ENCODE measurements at places on chromosomes 6 and 20.

- no peak for DNase-seq
Measured at GRCh38 chr6:97594844-97595243, 311.8 kb upstream of the MMS22L start.

DNA sequence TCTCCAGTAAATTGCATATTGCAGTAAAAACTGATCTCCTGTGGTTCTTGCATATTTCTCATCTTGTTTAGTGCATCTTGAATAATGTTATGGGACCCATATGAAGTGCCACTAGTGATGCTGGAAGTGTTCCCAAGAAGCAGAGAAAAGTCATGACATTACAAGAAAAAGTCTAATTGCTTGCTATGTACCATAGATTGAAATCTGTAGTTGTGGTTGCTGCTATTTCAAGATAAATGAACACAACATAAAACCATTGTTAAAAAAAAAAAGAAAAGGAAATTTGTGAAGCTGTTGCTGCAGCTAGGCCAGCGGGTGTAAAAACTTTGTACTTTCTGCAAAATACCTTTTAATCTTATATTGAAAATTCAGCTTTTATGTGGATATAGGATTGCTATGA lies 304.5 kb downstream of the PHF3 start:
- DNase-seq, result no peak

GRCh38 chr6:7188492-7188891 lies 80.7 kb downstream of the RREB1 start:
- no peak for DNase-seq

DNA sequence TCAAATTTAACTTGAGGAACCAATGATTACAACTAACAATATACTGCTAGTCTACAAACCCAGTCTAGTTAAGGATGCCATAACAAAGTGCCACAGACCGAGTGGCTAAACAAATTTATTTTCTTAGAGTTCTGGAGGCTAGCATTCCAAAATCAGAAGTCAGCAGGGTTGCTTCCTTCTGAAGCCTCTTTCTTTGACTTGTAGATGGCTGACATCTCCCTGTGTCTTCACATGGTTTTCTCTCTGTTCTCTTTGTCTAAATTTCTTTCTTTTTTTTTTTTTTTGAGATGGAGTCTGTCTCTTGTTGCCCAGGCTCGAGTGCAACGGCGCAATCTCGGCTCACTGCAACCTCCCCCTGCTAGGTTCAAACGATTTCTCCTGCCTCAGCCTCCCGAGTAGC lies 56.1 kb downstream of the NCOA3 start:
- no peak for DNase-seq

- DNase-seq, result no peak
Measured at GRCh38 chr20:21391185-21391971, 5.9 kb downstream of the NKX2-4 start.

GRCh38 chr6:72984981-72985665 lies 240.2 kb downstream of the KHDC1L start:
- no peak for DNase-seq

DNA sequence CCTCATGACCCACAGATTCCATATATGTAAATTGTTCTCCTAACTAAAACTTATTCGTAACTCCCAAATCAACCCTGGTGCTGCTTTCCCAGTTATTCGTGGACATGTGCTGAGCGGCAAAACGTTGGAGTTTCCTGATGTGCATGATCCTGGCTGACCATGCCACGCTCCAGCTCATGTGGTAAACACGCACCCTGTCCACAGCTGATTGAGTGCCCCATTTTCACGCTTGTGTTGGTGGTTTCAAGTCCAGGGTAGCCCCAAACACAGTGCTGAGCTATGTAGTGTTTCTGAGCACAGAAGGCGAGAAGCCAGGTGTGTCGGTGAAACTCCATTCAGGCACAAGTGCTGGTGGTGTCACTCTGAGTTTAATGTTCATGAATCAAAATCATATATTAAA lies 19.1 kb upstream of the FOXC1 start:
- DNase-seq, result no peak

- no peak for DNase-seq
Measured at GRCh38 chr6:107510108-107510507, 20.2 kb downstream of the SOBP start.

GRCh38 chr6:133436652-133437051 lies 195.5 kb downstream of the EYA4 start:
- DNase-seq, result no peak

- DNase-seq, result no peak
Measured at GRCh38 chr20:53141201-53142050, 169.3 kb downstream of the TSHZ2 start.

DNA sequence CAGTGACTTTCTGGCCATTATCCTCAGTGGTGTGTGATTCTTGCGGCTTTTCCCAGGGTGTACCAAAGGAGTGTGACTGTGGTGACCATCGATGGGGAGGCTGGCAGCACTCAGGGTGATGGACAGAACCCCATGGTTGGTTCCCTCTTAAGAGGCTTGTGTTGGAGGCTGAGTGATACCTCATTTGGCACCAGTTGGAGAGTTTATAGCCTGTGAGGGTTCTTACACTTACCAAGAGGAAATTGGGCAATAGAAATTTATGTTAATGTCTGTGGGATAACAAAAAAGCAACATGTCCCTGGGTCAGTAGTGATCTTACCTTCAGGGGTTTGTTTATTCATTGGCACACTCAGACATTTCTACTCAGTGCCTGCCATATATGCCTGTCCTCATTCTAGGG lies 37.2 kb downstream of the DAAM2 start:
- DNase-seq, result no peak

- no peak for DNase-seq
Measured at GRCh38 chr20:31675828-31676608, 38.3 kb downstream of the COX4I2 start.

DNA sequence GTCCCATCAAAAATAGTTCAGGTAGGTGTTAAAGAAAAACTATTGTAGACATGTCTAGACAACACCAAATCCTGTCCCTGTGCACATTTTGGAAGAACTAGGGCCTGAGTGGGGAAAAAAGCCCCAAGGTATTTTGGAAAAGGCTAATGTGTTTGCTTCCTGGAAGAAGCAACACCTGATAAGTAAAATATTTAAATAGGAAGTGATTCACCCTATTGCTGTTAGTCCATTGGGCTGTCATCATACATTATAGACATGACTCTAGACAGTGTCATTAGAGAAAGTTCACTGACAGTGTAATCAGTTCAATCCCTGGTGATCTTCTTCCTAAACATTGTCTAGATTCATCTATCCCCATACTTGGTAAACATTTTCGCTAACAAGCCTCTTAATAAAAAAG lies 465.3 kb downstream of the CBLN4 start:
- no peak for DNase-seq

DNA sequence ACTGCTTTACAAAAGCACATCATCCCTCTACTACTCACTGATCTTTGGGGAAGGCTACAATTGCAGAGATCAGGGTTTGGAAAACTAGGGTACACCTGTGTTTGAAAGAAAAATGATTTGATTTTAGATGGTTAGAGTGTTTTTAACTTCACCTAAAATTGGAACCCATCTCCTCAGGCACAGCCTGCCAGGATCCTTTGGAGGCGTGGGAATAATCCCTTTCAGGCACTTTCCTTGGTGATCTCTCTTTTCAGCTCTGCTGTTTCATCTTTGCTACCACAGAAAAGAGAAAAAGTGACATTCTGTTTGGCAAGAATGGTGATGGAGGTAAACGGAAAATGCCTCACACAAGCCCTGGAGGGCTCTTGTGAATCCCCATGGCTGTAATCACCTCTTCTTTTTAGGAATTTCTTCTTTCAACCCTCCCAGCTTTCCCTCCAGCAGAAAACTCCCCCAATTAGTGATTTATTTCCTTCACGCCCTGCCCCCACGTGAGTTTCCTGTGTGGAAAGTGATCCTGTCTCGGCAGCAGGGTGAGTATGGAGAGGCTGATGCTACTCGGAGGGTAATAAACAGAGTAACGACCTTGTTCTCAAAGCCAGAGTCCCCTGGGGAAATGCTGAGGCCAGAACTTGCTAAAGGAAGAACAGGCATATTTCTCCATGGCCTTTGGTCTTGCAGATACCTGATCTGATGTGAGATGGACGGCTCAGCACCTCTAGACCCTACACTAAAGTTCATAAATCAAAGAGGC lies 9.2 kb downstream of the KCNG1 start:
- DNase-seq, result no peak

DNA sequence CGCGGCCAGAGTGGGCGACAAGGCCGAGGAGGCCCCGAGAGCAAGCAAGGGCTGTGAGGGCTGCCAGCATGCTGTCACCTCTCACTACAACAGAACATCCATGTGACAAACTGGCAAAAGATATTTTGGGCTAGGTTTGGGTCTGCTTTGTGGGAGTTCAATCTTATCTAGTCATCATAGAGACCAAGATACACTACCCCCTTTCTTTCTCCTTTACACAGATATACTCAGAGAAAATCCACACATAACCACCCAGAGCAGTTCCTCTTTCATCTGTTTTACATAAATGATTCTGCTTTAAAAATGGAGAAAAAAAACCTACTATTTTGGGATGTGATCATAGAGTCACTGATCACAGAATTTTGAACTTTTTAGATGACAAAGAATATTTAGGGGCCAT lies 16.8 kb downstream of the SOX4 start:
- DNase-seq, result no peak

DNA sequence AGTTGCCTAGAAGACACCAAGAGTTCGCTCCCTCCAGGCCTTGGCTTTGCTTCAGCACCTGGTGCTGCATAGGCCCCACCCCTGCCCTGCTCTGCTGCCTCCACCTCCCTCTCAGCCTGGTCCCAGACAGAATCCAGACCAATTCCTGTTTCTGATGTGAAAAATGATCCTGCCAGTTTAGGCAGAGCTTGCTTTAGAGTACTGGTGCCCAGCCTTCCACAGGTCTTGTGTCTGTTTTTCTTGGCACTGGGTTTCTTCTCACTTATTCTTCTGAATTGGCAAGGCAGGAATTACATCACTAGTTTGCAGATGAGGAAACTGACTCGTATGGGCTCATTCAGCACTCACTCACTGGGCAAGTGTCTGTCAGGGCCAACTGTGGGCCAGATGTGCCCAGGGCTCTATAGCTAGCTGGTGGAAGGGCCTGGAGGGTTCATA lies 53.0 kb downstream of the HLA-A start:
- no peak for DNase-seq

- DNase-seq, result no peak
Measured at GRCh38 chr6:163702736-163703135, 288.2 kb downstream of the QKI start.

DNA sequence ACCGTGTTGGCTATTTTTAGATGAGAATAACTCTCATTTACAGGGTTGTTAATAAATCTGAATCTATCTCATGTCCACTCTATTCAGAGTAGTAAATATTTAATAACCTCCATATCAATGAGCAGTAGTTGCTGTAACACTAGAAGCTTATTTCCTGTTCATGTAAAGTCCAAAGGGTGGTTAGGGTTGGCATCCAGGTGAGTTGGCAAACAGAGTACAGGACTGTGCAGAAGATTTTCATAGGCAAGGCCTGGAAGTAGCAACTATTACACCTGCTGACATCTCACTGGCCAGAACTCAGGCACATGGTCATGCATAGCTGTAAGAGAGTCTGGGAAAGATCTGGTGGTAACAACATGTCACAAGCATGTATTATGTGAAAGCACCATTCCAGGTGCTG lies 147.5 kb downstream of the PHF3 start:
- DNase-seq, result no peak

- DNase-seq, result no peak
Measured at GRCh38 chr6:125188037-125188436, 34.5 kb downstream of the TPD52L1 start.

GRCh38 chr6:3797231-3798054 lies 45.9 kb upstream of the PXDC1 start:
- no peak for DNase-seq

GRCh38 chr20:17808357-17808756 lies 108.6 kb downstream of the BANF2 start:
- DNase-seq, result peak; percentile 41

DNA sequence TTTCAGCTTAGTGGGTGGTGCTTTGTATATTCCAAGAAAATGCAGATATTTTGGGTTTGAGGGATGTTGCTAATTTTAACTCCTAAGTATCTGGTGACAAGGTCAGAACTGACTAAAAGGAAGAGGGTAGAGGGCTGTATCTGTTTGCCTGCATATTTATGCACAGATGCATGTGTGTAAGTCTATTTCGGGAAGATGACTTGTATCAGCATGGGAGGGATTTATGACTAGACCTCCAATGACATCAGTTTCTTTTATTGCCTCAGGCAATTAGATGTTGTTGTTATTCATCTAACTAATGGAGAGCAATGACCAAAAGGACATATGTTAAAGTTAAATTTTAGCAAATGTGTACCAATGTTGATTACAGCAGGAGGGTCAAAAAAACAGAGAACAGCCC lies 734.3 kb downstream of the QKI start:
- DNase-seq, result no peak

DNA sequence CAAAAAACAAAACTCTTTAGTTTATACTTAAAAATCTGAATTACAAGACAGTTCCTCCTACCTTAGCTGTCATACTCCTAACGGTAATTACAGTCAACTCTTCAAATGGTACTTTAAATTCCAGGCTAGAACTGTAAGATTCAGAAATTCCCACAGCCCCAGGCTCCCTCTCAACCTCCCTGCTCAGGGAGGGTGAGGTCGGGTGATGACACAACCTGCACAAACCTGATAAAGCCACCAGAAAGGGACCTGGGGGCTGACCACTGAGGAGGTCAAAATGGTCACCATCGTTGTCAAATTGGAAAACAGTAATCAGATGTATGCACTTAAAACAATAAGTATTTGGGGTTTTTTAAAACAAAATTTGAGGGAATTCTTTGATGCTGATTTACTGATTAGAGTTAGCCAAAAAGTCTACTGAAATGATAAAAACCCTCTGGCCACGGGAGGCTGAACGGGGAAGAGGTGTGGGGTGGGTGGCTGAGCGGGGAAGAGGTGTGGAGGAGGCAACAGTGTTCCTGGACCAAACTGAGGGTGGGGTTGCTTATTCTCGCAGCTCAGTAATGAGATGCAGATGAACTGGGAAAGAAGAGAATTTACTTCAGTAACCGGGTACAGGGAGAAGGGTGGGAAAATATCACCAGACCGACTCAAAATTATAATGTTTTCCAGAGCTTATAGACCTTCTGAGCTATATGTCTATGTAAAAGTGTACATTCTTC lies 52.4 kb downstream of the SLC22A1 start:
- no peak for DNase-seq

DNA sequence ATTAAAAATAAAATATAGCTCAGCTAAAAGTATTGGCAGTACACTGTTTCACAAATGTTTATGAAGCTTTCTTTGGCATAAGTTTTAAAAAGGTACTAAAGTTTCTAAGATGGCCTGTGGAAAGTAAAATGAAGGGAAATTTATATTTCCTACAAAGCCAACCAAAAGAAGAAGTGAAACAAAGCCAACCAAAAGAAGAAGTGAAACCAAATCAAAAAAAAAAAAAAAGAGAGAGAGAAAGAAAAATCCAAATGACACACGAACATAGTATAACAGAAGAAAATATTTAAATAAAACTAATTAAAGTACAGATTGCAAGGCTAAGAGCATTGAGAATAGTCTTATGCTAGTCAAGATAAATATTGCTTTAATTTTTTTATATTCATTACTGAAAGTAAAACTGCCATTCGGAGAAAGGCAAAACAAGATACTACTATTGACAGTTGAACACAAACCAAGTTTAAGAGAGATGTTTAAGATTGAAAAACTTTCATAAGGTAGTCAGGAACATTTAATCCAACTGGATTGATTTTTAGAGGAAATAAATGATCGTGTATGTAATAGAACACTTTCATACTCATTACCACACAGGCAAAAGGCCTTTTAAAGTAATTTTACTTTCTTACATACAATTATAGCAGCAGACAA lies 12.8 kb upstream of the KHDRBS2 start:
- no peak for DNase-seq
